ENCODE measurements at places on chromosomes 7 and 10.

DNA sequence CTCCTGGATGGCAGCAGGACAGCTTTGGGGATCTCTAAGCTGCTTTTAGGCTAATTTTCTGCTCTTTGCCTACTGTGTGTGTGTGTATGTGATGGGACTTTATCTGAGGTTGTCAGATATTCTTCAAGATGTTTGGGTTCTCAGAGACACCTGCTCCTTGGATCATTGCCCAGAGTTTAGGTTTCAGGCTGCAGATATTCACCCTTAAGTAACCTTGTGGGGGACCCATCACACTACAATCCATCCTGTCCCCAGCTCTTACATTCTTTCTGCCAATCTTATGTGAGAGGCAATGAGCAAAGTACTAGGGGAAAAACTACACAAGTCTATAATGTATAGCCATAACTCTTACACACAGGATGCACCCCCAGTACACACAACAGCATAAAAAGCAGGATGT lies 263.0 kb upstream of the ZWINT start:
- no peak for DNase-seq

DNA sequence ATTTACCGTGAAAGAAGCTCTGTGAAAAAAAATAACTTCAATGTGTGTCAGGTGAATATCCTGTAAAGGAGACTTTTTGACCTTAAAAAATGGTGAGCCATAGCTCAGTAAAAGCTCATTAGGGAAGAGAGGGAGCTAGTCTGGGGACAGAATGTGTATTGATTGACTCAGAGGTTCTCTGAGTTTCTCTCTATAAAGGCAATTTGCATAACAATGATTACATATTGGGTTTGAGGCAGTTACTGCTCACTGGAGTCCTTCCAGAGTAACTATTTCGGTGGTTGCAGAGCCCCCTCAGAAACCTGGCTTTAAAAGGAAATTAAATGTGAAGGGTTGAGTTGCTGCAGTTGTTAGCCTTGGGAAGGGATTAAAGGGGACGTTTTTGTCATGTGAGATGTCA lies 181.6 kb downstream of the GALNT17 start:
- no peak for DNase-seq

GRCh38 chr10:14384915-14385314 lies 54.2 kb upstream of the FRMD4A start:
- DNase-seq = no peak

DNA sequence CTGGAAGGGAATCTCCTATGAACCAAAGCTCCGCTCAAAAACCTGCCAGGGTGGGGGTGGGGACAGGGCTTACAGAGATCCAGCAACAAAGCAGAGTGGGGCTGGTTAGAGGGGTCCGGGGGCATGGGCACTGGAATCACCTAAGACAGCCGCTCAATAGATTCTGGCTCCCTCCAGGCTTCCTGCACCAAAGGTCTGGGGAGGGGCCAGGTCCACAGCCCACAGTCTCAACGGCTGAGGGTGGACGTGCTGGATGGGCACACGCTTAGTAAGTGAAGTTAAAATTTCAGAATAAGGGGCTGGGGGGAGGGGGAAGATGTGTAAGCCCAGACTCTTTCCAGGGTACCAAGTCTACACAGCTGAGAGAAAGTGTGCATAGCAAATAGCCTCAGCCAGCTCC lies 31.1 kb downstream of the PYROXD2 start:
- DNase-seq = no peak

DNA sequence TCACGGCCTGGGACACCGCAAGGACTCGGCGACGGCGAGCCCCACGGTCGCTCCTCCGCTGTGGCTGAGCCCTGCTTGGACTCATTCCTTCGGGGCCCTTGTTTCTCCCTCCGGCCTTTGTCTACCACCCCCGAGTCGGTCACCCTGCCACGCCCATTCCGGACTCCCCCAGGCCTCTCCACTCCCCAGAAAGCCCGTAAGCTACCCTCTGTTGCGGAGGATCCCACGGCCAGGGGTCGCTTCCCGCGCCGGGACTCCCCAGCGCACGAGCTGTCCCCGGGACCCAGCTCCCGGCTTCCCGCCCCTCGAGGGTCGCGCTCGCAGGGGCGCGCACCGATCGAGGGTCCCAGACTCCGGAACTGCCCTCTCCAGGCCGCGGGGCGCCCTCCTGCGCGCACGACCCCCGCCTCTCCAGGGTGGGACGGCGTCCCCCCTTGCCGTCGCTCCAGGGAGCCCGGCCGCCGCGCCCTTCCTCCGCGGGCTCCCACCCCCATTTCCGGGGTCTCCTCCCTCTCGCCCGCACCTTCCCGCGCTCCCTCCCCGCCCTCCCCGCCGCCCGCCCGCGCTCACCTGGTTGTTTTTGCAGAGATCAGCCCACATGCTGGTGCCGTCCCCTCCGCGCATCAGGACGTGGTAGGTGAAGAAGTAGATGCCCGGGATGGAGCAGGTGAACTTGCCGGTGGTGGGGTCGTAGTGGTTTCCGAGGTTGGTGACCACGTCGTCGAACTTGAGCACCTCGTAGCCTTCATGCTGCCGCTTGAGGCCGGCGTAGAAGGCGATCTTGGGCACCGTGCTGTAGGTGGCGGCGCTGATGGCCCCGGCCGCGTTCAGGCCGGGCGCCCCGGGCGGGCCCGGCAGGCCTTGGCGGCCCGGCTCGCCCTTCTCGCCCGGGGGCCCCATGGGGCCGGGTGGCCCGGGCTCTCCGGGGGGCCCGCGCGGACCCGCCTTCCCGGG lies 1.5 kb downstream of the C1QL3 start:
- DNase-seq = no peak

GRCh38 chr7:141463986-141464385 lies 87.2 kb upstream of the AGK start:
- no peak for DNase-seq

DNA sequence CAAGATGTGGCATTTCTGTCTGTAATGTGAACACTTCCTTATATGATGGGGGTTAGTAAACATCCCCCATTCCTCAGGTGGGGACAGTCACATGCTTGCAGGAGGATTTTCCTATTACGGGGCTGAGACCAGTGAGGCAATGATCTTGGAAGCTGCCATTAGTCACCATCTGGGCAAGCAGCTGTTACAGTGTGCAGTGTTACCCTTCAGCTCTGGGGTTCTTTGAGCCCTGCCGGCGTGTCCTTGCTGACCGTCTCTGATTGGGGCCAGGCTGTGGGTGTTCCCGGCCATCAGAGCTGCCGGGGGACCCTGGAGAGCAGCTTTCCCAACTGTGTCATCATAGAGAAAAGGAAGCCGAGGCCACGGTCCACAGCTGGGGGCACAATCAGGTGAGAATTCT lies 126.8 kb upstream of the FAM20C start:
- no peak for DNase-seq
